T47D (cell line): ENCODE measurements at places on chromosomes 5 and 9.

- DNase-seq, result peak; percentile 48
These were observed 1.3 kb downstream of the ADAMTS6 start for GRCh38 chr5:65480306-65480865.

DNA sequence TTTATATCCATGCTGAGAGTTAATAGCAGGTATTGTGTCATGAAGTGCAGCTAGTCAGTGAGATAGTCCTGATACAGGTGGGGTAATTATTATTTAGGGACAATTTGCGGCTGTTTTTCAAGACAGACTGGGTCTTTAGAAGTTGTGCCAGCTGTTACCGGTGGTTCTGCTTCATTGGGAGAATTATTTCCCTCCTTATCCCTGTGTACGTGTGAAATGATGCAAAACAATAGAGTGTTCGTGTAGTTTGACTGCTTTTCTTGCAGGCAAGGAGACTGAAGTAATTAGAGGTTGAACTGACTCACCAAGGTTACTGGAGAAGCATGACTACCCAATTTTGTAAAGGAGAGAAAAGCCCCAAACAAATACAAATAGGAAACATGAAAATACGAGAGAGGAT lies 101.7 kb downstream of the ARRDC3 start:
- no peak for DNase-seq

DNA sequence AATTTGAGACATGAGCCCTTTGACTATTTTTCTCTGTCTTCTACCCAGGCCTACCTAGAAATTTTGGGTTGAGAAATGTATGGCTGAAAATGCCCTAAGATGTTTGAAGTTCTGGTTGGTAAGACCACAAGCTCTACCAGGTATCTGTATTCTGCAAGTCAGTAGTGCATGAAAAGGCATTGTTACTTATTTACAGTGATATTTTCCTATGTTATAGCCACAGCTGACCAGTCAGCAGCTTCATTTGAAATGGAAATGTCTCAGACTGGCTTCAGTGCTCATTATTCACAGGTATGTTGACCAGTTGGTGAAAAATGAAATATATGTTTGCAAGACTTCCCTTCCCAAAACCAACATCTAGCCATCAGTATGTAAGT lies 91.9 kb upstream of the ITGA2 start:
- DNase-seq, result no peak

DNA sequence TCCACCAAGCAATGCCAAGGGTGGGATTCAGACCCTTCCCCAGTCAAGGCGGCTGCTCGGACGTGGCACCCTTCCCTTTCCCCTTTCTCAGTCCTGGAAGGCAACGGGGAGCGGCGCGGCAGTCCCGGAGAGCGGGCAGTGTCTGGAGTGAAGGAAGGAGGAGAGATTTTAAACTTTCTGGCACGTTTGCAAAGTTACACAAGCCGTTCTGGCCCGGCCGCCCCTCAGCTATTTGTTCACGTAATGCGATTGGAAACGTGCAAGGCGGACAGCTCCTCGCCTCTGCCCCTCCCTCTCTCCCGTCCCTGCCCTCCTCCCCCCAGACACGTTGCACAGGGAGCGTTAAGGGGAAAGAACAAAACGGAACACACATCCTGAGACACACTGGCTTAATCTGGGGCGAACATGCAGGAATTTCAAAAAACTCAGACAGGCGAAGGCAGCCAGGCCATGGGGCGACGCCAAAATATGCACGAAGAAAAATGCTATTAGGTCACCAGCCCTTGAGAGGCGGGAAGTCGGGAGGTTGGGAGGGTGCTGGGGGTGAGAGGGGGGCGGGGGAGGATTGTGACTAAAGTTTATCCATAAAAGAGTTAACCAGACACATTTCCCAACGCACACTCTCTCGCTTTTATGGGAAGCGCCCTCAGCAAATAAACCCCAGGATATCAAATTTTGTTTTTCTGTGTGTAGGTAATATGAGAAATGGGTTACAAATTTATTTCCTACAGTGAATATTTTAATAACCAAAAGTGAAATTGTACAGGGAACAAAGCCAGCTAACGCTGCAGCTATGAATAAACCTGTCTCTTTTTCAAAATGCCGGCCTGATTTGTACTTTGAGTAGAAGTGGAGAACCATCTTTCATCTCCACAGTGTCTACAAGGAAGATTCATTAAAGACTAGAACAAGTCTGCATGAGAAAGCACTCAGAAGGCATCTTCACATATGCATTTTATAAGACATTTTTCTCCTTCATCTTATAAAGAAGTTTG lies at the start of gene LOX:
Gene LOX, minus strand, starts transcription at position 144 of the 995 bp plus-strand sequence. CDS start 274 bp downstream, outside the sequence.
- peak; percentile 11 for DNase-seq

DNA sequence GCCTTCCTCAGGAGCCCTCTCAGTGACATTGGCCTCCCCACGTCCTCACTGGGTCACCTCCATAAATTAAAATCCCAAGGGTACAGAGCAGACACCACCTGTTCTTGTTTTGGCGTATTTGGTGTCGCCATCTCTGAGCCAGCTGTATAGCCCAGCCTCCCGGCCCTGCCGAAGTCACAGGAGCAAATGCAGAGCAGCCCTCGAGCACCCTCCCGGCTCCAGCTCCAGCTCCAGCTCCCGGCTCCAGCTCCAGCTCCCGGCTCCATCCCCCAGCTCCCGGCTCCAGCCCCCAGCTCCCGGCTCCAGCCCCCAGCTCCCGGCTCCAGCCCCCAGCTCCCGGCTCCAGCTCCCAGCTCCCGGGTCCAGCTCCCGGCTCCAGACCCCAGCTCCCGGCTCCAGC lies 74.3 kb downstream of the ZNF354C start:
- no peak for DNase-seq

- no peak for DNase-seq
These were observed 227.6 kb upstream of the IRX4 start for GRCh38 chr5:2110137-2110933.

- DNase-seq, result no peak
These were observed 39.3 kb downstream of the SPARC start for GRCh38 chr5:151647320-151647861.

DNA sequence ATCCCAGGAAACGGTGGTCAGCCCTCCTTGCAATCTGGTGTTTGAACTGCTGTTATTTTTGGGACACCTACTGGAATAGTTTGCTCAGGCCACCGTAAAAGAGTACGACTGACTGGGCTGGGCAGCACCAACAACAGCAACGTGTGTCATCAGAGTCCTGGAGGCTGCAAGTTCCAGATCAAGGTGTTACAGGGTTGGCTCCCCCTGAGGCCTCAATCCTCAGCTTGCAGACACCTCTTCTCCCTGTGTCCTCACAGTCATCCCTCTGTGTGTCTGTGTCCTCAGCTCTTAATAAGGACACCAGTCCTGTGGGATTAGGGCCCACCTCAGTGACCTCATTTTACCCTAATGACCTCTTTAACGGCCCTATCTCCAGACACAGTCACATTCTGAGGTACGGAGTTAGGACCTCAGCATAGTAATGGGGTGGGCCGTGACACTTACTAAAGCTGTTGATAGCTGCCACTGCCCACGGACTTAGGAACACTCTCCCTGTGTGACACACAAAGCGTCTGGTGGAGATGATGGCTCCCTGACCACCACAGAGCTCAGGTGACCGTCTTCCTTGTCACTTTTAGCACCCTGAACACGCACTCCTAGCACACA lies 16.8 kb downstream of the GLT6D1 start:
- DNase-seq, result no peak

- DNase-seq, result no peak
These were observed 545.2 kb upstream of the ACO1 start for GRCh38 chr9:31839273-31839672.

DNA sequence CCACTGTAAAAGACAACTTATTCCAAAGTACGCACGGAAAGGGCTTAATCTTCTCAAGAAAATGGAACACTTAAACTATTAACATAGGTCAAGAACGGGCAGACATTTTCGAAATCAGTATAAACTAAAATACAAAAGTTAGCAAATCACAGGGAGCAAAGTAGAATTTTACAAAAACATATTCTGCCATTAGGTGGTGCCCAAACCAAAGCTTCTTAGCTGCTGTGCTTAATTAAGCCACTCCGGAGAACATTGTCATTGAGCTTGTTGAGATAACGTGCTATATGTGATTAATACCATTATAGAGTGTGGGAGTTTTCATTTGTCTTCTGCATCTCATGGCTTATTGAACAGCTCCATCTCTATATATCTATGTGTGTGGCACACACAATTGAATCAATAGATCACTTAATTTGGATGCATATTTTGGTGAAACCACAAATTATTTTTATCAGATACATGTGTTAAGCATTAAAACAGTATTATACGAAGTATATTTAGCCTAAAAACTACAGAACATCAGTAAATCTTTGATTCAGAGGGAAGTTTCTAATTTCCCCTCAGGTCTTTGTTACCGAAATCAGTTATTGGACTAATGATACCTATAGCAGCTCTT lies 23.4 kb downstream of the UBLCP1 start:
- DNase-seq, result no peak

DNA sequence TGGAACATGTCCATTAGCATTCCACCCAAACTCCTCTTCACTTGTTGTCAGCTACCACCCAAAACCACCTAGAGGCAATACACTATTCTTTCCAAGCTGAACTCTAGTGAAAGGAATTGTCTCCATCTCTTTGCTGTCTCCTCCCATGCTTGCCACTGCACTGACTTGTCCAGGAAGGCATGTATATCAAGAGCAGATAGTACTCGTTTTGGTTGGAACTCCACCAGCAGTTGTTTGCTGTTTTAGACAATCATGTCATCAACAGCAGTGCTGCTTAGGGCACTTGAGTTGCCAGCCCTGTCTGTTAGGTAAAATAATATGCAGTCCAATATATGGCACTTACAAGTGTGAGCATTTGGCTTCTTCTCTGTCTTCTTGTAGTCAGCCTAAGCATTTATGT lies 80.0 kb upstream of the SAP30L start:
- DNase-seq, result no peak

GRCh38 chr5:133610489-133611356 lies 1.6 kb downstream of the FSTL4 start:
- peak; percentile 87 for DNase-seq

- DNase-seq, result no peak
These were observed 77.8 kb downstream of the ADCY2 start for GRCh38 chr5:7473668-7474215.

- DNase-seq, result no peak
These were observed 148.4 kb downstream of the NFIB start for GRCh38 chr9:14165376-14166035.

GRCh38 chr5:157944077-157944633 lies 85.2 kb upstream of the CLINT1 start:
- DNase-seq, result no peak

DNA sequence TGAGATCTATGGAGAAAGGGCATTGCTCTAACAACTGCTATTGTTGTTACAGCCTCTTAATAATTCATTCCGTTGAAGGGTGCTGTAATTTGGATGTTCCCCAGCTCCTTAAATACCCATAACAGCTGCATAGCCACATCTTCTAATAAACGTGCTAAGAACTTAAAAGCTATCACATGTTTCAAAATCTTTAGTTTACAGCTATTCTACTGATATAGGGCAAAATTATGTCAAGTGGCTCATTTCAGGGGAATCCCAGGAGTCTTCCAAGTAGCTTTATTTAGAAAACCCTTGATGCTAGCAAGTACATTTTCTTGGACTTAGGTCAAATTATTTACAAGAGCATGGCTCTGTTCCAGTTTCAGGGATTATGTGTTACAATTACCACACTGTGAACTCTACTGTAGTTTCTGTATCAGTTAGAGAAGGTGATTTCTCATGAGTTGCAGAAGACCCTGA lies 990.4 kb upstream of the ACO1 start:
- DNase-seq, result no peak

DNA sequence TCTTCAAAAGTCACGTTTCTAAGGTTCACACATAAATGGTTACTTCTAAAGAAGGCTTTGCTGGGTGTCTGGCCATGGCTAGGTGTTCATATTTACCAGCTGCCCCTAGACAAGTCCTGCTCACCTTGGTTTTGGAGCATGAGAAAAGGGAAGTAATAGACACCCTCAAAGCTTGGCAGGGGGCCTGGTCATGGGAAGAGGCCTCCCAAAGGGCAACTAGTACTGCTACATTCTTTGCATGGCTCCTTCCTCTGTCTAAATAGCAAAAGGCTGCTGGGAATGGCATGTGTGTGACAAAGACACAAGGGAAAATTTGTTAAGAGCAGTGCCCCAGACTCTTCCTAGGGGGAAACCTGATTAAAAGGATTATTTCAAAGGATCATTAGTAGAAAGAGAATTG lies 93.4 kb downstream of the NRG2 start:
- DNase-seq, result peak; percentile 77

- no peak for DNase-seq
These were observed 255.6 kb upstream of the IRX2 start for GRCh38 chr5:3006961-3007551.

- no peak for DNase-seq
These were observed 28.4 kb downstream of the RFX3 start for GRCh38 chr9:3497401-3497800.

GRCh38 chr5:138975098-138975847 lies 100.1 kb upstream of the LRRTM2 start:
- no peak for DNase-seq

GRCh38 chr5:132389051-132389331 lies 19.5 kb downstream of the SLC22A5 start:
- no peak for DNase-seq

DNA sequence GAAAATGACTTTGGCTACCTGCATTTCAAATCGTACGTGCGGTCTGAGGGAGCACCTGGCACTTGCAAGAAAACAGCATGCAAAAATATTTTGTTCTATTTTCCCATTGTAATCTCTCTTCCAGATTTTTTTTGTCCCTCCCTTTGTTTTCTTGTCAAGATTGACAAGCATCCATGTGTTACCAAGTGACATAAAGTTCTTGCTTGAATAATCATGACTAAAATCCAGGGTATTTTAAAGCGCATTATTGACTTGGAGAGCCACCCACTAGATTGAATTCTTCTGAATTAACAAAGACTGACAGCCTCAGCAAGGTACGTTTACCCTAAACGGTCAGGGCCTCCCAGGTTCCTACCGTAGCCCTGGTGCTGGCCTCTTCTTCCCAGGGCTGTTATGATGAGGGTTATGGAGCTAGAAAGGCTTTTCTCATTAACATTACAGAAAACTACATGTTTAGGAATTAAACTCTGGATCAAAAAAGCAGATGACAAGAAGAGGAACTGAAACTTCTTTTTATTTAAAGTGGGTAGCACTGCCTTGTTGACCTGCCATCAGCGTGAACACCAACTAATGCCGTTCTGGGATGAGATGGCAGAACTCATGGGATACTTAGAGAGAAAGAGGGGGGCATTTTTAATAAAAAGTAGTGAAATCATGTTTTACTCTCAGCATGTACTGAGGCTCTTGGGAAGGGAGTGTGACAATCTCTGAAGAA lies 297.0 kb downstream of the EFNA5 start:
- DNase-seq, result no peak

- no peak for DNase-seq
These were observed 20.1 kb upstream of the SARDH start for GRCh38 chr9:133758228-133758627.

DNA sequence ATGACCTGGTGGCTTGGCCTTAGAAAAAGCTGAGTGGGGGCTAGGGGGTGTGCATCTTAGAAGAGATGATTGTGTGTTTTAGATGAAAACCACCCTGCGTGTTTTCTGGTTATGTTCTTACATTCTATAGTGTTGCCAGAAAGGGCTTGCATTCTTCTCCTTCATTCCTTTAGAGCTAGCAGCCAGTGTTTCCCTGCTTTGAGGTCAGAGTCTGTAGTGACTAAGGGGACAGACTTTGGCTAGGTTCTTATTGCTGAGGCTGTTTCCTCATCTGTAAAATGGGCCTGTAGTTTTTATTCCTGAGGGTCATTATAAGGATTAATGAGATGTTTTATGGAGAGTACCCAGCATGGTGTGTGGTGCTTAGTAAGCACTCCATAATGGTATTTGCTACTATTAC lies 6.4 kb downstream of the MAST4 start:
- DNase-seq, result no peak
